Naive thymus-derived CD8-positive, alpha-beta T cell (primary cell): ENCODE measurements at places on chromosomes 2 and 18.

DNA sequence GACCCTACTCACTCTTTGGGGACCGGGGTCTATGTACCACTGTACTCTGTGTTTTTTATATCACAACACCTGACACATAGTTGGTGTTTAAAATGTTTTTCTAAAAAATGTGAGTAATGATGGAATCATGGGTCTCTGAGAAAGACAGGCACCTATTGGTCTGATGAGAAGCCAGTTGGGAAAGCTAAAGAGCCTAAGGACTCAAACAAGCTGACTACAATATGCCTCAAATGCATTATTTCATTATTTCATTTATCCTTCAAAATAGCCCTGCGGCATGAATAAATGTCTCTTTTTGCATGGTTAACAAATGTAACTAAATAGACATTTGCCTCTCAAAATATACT is 102.9 kb upstream of the SCN1A start:
- DNase-seq = no peak

GRCh38 chr2:24691806-24692205 is 101.4 kb downstream of the PTRHD1 start:
- no peak for DNase-seq

DNA sequence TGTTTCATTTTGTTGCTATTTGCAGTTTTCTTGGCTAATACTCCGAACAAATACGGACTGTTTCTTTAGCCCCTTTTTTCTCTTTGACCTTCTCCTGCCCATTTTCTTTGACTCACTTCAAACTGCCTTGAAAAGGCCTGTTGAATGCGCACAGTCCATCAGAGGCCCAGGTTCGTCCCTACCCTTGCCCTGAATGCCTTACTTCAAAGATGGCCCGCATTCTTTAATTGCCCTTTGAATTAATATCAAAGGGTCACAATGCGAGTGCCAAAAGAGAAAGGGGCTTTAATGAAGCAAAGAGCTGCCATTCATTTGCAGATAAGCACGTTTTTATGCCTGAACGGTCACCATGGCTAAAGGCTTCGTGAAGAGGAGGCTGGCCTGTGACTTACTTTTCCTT is 29.7 kb downstream of the PAX3 start:
- DNase-seq = no peak

DNA sequence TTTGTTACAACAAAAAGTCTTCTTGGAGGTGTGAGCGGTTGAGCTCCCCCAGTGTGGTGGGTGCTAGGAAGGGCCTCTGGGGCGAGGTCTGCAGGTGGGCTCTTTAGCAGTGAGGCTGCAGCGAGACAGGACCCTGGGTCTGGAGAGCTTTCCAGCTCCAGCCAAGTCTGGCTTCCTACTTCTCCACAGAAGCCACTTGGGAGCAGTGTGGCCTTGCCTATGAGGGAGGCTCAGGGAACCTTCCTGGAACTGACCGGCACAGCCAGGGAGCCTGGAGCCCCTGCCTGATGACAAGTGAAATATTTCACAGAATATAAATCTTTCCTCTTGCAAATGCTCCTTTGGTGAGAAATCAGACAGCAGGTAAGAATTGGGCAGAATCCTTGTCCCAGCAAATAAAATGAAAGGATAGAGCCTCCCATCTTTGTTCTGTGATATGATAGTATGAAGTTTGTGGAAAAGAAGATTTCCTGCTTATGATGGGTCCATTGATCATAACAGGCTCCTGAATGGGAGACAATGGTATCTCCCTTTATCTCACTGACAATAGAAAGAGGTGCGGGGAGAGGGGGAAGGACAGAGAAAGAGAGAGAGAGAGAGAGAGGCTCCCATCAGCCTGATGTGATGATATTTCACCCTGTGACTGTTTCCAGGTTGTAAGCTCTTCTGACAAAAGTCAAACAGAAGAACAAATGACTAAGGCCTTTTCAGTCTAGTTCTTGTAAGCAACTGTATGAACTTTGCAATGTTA is 289.8 kb upstream of the SPRED2 start:
- DNase-seq = no peak

- no peak for DNase-seq
Measured at GRCh38 chr2:34099377-34099776, 500.3 kb upstream of the FAM98A start.
